Endothelial cell of umbilical vein (primary cell): ENCODE measurements at places on chromosomes 16 and 17.

- H3K27ac ChIP-seq = no peak overlapping the region
- DNase-seq = no peak
- no peaks in the 10 kb centered on the region for H3K36me3 ChIP-seq
- no peaks in the 10 kb centered on the region for H3K4me1 ChIP-seq
- peaks cover 17% of the 10 kb centered on the region for H3K27me3 ChIP-seq
Observed at GRCh38 chr17:72125742-72126141, 4.9 kb downstream of the SOX9 start.

DNA sequence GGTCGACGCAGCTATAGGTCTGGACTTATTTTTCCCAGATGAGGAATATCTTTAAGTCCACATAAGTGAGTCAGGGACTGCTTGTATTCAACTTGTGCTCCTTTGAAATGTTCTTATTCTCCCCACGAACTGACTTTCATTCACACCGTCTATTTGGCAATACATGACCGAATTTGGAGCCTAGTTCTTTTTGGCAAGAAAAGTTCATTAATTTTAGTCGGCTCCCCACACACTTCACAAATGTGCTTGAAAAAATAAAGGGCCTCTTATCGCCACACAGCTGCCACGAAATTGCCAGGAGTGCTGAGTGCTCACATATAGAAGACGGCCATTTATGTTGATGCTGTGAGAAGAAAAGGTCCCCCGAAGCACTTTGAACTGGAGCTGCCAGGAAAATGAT is 152.6 kb downstream of the PRKCA start:
- H3K4me3 ChIP-seq = no peak overlapping the region
- H3K4me1 ChIP-seq = peaks cover 12% of the 10 kb centered on the region
- H3K27ac ChIP-seq = no peak overlapping the region
- H3K27me3 ChIP-seq = no peaks in the 10 kb centered on the region

GRCh38 chr16:6926762-6927161 is 405.9 kb upstream of the RBFOX1 start:
- H3K27ac ChIP-seq = no peak overlapping the region
- no peaks in the 10 kb centered on the region for H3K27me3 ChIP-seq
- H3K4me3 ChIP-seq = no peak overlapping the region

DNA sequence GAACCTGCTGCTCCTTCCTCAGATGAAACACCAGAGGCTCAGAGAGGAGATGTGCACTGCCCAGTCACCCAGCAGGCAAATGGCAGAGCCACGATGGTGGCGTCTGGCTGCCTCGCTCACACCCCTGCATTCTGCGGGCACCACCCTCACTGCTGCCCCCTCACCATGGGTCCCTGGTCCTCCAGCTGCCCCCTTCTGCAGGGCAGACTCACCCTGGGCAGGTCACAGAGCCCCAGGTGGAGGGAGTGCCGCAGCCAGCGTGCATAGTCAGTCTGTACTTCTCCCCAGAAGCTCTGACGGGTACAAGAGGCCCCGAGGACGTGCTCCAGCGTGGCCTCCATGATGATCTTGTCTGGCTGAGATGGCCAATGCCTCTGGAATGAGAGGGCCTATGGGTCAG is 52.9 kb downstream of the RMI2 start:
- no peak overlapping the region for H3K27ac ChIP-seq
- H3K36me3 ChIP-seq = no peaks in the 10 kb centered on the region
- no peaks in the 10 kb centered on the region for H3K4me1 ChIP-seq
- no peaks in the 10 kb centered on the region for H3K27me3 ChIP-seq
- H3K4me3 ChIP-seq = no peak overlapping the region
